ENCODE measurements at places on chromosomes 2 and 18.

DNA sequence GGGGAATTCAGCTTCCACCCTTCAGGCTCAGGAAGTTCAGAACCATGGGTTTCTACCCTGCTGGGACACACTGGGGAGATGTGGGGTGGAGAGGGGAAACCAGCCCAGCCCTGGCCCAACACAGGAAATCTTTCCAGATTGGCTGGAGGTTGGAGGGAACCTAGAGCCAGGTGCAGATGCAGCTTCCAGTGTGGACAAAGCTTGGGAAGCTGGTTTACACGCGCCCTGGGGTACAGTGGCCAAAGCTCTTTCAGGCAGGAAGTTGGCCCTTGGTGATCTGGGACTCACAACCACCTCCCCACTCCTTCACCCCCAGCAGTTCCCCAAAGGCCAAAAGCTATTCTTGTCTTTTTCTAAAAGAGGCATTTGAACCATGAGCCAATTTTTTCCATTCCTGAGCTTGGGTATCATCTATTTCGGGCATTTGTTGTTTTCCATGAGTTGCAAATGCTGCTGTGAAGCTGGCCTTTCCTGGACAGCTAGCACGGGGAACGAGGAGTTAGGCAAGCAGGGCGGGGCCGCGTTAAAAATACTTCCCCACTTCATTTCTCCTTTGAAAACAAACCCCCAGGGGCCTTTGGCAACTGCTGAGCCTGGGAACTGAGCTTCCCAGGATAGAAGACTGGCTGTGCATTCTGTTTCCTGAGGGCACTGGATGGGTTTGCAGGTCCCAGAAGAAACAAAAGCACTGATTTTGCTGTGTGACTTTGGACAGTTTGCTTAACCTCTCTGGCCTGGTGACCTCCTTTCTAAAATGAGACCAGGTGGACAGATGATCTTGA is 3.1 kb upstream of the ARID5A start:
- DNase-seq: no peak

DNA sequence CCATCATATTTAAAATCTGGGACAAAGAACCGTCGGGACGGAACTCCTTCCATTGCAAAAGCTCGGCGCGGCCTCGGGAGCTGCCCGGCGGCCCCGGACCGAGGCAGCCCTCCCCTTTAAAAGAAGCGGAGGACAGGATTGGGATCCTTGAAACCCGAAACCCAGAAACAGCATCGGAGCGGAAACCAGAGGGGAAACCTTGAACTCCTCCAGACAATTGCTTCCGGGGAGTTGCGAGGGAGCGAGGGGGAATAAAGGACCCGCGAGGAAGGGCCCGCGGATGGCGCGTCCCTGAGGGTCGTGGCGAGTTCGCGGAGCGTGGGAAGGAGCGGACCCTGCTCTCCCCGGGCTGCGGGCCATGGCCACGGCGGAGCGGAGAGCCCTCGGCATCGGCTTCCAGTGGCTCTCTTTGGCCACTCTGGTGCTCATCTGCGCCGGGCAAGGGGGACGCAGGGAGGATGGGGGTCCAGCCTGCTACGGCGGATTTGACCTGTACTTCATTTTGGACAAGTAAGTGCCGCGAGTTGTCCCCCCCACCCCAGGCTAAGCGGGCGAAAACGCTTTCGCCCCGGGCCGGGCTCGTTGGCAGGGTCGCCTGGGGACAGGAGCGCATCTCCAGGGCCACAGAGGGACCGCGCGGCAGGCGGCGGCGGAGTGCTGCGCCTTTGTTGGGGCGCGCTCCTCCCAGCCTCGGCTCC is at the start of gene ANTXR1:
Gene ANTXR1 (plus strand): TSS at position 38 of the 698 bp plus-strand sequence. CDS start 321 bp downstream, at position 359.
- peak; percentile 74 for DNase-seq

- no peak for DNase-seq
These were observed 46.9 kb downstream of the CCBE1 start for GRCh38 chr18:59650266-59650820.

GRCh38 chr18:48902023-48902855 is 48.5 kb downstream of the SMAD7 start:
- peak; percentile 73 for DNase-seq

- no peak for DNase-seq
These were observed 43.9 kb upstream of the STPG4 start for GRCh38 chr2:47198985-47199451.

GRCh38 chr18:76131738-76132137 is 363.3 kb downstream of the ZNF516 start:
- no peak for DNase-seq

GRCh38 chr2:133541797-133542196 is 26.5 kb downstream of the NCKAP5 start:
- no peak for DNase-seq

DNA sequence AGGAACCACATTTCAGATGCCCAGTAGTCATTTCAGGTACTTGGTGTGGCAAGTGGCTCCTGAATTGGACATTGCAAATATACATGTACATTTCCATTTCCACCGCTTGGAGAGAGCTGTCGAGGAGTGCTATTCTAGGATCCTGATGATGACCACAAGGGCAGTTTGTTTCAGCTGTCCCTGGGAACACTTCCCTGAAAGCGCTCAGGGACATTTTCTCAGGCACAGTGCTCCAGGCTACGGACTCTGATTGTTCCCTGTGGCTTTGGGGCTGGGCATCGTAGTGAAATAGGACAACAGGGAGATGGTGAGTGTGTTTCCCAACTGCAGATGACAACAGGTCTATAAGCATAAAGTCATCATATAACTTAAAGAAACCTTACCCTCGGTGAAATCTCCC is 3.1 kb downstream of the DBI start:
- DNase-seq: no peak

Data from DMS79 treated with DMSO at 0.1 percent for 48 hours (cell line).